ENCODE measurements at places on chromosomes 6 and 20. TPM values are rescaled to one million over a fixed set of nuclear protein-coding genes. Genes with fewer than 3 reads are reported as not detected.

DNA sequence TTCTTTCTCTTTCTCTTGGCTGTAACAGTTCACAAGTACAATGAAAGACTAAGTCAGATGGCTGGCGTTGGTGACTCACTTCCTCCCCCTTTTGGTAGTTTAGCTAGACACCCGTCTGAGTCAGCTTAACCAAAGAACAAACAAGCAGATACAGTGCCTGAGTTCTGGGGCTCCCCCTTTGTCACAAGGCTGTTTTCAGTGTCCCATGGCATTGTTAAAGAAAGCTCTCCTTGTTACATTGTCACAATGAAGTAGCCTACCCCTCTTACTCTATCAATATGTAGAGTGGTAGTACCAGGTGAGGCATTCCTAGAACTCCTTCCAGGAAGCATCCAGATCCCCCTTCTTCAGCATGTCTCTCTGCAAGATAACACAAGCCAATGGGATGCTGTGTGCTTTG is 38.6 kb downstream of the KIAA0408 start:
- peak; percentile 58 for DNase-seq

DNA sequence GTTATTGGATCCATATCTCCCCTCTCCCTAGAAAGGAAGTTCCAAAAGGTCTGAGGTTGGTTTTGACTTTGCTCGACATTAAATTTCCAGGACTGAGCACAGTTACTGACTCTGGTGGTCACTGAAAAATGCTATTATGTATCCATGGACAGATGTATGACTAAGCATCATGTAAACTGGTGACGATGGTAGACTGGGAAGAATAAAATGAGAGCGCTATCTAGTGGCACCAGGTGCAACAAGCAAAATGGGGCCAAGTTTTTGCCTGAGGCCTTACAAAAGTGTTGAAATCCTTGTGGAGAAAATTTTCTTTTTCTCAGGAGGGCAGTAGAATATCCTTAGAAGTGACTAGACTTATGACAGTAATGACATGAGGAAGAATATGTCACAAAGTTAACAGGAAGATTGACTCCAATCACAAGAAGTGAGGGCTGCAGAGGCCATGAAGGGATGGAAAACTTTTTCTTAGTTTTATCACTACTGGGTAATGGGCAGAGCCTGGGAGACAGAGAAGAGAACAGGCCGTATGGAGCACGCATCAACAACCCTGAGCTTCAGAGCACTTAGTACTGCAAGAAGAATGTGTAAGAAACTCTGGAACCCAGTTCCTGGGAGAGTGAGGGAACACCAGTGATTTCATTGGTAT is 88.9 kb upstream of the ELOVL5 start:
- DNase-seq: peak; percentile 24

DNA sequence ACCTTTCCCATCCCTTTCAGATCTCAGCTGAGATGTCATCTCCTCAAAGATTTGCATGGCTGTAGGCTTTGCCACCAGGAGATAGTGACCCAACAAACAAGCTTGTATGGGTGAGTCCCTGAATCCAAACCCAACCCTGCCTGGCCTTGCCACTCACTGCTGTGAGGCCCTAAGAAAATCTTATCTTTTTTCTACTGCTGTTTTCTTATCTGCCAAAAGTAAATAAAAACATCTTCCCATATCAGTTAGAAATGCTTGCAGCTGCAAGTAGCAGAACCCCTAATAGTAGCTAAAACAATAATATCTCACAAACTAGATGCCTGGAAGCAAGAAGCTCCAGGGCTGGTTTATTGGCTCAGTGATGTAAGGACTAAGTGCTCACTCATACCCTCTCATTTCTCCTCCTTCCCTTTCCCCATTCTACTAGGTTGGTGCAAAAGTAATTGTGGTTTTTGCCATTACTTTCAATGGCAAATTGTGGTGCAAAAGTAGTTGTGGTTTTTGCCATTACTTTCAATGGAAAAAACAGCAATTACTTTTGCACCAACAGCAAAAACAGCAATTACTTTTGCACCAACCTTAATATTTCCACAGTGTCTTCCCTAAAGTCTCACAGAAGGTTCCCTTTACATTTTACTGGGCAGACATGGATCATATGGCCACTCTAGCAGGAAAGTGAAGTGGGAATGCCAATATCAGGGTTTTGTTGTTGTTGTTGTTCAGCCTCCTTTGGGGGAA is 56.7 kb upstream of the PSMF1 start:
- DNase-seq: no peak

The RCAN2 gene
- 0.06 TPM for polyA plus RNA-seq

DNA sequence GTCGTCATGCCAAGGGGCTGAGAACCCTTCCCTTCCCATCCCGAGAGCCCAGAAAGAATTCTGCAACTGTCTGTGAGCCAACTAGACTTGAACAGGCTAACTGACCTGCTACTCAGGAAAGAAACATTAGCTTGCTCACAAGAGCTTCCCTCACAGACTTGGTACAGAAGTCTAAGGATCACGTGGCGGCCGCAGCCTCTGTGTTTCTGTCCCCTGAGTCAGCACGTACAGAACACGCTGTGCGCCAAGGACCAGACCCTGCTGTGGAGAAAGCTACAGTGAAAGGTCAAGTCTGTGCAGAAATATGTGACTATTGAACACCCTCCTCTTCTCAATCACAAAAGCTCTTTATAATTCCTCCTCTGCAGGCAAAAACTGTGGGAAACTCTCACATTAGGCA is 151.3 kb upstream of the QKI start:
- DNase-seq: no peak

The CNR1 gene
- polyA plus RNA-seq: not detected

DNA sequence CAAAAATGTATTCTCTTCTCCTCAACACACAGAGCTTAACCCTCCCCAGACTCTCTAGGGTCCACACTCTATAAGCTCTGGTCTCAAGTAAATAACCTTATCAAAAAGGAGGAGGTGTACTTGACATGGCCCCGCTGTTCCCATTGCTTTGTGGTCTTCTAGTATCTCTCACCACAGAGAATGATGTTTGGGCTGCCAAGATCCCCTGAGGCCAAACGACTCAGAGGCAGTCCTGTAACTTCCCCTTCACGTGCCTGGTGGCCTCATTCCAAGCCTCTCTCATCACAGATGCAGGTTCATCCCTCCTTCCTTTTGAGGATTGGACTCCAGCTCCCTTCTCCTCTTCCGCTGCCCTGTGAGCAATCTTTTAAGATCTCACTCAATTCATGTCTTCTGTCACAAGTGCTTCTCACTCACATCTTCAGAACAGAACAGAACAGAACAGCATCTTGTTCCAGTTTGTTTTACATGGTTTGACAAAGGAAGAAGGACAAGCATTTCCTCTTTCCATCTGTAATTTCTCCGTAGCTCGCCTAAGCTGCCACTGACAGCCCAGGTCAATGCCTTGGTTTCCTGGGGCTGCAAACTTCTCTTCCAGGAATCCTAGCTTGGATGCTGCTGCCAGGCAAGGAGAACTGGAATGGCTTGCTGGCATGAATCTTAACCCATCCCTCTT is 541.5 kb downstream of the CD83 start:
- DNase-seq: no peak

The DYNLT2 gene
- 1.5 TPM for polyA plus RNA-seq

The BPI gene
- polyA plus RNA-seq: not detected
